ENCODE measurements at places on chromosomes 7 and 10.

DNA sequence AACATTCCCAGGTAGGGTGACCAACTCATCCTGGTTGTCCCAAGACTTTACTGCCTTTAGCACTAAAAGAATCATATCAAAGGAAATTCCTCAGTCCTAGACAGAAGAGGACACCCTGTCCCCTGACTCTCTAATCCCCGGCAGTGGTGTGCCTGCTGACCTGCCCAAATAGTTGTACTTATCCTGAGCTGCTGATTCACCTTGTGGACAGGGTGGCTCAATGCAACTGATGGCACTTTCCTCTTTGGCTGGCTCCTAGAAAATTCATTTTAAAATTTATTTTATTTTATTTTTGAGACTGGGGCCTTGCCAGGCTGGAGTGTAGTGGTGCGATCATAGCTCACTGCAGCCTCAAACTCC lies 111.7 kb downstream of the JCAD start:
- no peak for DNase-seq

- peak; percentile 65 for DNase-seq
Measured at GRCh38 chr7:151060416-151061212, 1.2 kb downstream of the SLC4A2 start.

- no peak for DNase-seq
Measured at GRCh38 chr10:112886463-112886862, 63.6 kb upstream of the TCF7L2 start.

DNA sequence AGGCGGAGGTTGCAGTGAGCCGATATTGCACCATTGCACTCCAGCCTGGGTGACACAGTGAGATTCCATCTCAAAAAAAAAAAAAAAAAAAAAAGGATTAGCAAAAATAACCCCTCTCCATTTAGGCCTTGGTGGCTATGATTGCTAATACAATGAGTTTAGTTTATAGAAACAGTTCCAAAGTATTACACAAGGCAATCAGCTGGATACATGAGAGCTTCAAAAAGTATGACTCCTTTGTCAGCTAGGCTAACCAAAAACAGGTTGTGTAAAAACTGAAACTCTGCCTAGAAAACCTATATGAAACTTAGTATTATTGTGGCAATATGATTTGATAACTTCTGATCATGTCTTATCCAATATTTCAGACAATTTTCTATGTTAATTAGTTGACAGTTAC lies 57.2 kb downstream of the SUGCT start:
- DNase-seq: no peak

DNA sequence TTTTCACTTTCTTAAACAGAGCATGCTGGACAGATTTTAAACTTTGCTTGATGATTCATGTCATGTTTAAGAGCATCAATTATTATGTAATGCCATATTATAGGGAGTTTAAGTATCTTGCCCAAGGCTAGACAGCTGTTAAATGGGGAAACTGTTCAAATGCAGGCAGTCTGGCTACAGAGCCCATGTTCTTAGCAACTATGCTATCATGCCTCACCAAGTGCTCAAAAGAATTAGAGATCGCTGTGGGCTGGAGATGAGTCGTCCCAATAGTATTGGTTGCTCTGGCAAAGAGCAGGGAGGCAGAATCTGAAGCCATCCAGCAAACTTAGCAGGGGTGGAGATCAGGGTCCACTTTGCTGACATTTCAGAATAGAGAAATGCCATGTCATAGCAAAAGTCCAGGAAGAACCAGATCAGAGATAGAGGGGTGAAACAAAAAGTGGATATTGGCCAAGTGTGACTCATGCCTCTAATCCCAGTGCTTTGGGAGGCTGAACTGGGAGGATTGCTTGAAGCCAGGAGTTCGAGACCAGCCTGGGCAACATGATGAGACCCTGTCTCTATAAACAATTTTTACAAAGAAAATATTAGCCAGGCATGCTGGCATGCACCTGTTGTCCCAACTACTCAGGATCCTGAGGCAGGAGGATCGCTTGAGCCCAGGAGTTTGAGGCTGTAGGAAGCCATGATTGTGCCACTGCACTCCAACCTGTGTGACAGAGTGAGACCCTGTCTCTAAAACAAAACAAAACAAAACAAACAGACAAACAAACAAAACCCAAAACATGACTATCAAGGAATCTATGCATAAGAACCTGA lies 57.8 kb downstream of the BAMBI start:
- no peak for DNase-seq

GRCh38 chr10:128729910-128730420 lies 603.7 kb upstream of the MKI67 start:
- DNase-seq: no peak

DNA sequence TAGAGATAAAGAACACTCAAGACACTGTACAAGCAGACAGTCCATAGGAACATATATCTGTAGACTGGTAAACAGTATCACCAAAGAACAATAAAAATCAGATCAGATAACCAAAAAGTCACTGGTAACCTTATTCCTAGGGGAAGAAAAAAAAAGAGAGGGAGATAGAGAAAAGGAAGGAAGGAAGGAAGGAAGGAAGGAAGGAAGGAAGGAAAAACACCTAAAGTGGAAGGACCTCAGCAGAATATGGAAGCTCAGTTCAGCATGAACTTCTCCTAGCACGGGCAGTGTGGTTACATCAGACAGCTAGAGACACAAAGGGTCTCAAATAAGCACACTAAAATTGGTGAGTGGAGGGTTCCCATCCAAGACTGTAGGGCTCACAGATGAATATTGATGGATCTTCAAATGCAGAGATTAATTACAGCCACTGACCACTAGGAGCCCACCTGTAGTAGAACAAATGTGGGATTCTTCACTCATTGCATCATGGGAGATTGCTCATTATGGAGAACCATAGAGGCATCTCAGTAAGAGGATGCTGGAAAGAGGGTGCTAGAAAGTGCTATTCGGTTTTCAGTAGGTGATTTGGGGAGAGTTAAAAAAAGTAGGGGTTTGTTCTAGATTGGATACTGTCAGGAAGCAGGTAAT lies 293.4 kb upstream of the C7orf33 start:
- DNase-seq: no peak

- no peak for DNase-seq
Measured at GRCh38 chr7:94135180-94135579, 131.0 kb upstream of the BET1 start.

GRCh38 chr7:106177738-106178592 lies 65.9 kb upstream of the SYPL1 start:
- peak; percentile 12 for DNase-seq

DNA sequence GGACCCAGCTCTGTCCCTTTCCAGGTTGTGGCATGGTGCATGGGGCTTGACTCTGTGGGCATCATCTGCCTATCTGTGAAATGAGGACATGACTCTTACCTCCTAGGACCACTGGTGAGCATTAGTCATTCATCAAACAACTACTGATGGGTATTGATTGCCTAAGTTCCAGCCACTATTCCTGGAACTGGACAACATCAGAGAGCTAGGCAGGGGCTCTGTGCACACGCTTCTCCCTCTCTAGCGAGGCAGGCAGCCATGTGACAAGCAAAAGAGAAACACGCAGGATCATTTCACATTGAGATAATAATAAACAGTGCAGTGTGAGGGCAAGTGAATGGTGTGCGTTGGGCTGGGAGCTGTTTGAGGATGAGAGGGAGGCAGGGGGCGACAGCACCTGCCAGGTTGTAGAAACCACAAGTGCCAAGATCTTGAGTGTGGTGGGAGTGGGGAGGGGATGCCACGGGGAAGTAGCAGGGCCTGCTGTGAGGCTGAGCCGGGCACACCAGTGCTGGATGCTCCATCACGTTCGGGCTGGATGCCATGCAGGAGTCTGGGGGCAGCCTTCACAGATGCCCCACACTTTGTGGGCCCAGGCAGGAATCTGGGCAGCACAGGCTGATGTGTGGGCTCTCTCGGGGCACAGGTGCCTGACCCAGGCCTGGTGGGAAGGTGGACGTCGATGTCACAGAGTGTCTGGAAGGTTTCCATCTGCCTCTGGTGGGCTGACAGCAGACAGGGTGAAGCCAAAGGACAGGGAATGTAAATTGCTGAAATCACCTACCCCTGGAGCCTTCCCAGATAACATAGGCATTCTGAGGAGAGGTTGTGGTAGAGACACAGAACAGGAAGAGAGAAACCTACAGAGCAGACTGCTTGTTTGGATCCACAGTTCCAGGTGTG lies 405.5 kb downstream of the RPS24 start:
- DNase-seq: no peak

- no peak for DNase-seq
Measured at GRCh38 chr7:114789161-114789560, 132.7 kb upstream of the MDFIC start.

All from pons (tissue), 1 donor.